Anterior cingulate cortex (tissue), 58 donors: ENCODE measurements at places on chromosomes 13 and 19.

DNA sequence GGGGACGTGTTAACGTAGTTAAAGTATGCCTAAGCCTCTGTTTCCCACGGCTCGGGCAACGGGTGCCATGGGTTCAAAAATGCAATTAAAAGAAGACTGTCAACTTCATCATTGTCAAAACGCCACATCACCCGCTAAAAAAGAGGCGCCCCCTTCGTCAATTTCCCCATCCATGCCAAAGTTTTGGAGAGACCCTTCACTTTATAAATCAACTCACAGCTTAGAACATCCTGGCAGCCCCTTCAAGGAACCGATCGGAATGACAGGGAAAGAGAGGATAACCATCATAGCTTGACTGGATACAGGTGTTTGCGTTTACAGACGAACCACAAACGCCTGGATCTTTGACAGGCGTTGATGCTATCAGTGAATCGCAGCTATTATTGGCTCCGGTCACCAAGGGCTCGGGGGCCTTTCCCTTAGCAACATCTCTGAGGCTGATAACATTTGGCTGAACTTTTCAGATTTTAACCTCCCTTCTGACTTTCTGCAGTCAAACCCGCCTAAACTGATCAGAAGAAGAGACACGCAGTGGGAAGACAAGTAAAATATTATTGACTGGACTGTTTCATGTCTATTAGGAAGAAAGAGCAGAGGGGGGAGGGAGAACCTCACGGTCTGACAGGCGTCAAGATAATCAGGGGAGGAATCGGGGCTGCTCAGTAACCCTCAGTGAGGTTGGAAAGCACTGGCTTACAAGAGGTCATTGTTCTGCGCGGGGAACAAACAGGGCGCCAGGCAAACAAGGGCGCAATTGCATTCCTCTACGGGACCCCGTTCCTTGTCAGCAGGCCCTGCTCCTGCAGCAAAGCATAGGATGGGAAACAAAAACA is 322.5 kb upstream of the ZNF507 start:
- DNase-seq = no peak

GRCh38 chr13:76758738-76759137 is 127.5 kb downstream of the KCTD12 start:
- no peak for DNase-seq

GRCh38 chr13:29324601-29325000 is 270.9 kb downstream of the SLC7A1 start:
- no peak for DNase-seq

DNA sequence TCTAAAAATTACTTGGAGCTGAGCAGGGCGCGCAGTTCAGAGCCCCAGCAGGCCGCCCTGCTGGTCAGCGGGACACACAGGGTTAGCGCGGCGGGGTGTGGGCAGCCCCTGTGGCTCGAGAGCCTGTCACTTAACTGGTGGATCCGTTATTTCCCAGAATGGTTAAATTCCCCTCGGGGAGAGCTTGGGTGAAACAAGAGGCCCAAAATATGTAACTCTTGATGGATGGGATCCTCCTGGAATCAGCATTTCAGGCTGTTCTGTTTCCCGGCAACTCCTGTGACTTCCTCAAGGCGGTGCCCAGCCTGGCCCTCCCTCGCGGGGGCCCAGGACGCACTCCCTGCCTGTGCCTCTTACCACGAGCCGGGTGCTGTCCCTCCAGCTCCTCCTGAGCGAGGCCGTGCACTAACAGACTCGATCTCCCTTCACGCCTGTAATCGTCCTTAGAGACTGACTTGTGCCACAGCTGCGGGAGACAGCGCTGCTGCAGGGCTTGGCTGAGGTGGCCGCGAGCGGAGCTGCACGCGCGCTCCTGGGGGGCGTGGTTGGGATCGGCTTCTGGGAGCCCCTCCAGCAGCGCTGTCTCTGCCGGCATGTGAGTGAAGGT is 9.7 kb downstream of the PTBP1 start:
- DNase-seq = no peak

- peak; percentile 16 for DNase-seq
Observed at GRCh38 chr13:38872693-38873092, 117.9 kb downstream of the STOML3 start.
